LoVo (cell line): ENCODE measurements at places on chromosomes 3 and 15.

DNA sequence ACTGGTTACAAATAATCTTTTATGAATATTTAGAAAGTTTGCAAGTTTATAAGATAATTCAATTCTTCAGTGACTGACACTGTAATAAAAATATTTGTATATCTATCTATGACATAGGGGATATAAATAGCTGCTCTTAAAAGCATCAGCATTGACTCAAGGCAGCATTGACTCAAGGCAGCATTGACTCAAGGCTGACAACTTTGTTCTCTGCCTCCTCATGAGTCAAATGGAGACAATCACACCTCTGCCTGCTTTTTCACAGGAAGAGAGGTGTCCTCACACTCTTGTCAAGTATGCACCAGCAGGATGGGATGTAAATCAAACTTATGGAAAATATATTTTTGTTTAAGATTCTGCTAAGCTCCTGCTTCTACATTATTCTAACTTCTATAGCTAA is 1173.1 kb downstream of the NSUN3 start:
- no peak for DNase-seq

- peak; percentile 43 for DNase-seq
These were observed 178.3 kb downstream of the UACA start for GRCh38 chr15:70584838-70585706.

DNA sequence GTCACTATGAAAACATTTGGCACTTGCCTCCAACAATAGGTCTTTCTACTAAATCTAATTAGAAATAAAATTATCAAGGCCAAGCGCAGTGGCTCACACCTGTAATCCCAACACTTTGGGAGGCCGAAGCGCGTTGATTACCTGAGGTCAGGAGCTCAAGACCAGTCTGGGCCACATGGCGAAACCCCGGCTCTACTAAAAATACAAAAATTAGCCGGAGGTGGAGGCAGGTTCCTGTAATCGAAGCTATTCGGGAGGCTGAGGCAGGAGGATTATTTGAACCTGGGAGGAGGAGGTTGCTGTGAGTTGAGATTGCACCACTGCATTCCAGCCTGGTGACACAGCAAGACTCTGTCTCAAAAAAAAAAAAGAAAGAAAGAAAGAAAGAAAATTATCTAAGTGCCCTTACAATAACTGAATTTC is 1.6 kb upstream of the PLD1 start:
- no peak for DNase-seq

- DNase-seq, result no peak
These were observed 94.6 kb upstream of the PLXNA1 start for GRCh38 chr3:126888186-126888760.

- DNase-seq, result no peak
These were observed 450.6 kb downstream of the TUSC7 start for GRCh38 chr3:117160176-117160575.

GRCh38 chr3:108334701-108335100 is 38.4 kb downstream of the HHLA2 start:
- DNase-seq, result no peak

DNA sequence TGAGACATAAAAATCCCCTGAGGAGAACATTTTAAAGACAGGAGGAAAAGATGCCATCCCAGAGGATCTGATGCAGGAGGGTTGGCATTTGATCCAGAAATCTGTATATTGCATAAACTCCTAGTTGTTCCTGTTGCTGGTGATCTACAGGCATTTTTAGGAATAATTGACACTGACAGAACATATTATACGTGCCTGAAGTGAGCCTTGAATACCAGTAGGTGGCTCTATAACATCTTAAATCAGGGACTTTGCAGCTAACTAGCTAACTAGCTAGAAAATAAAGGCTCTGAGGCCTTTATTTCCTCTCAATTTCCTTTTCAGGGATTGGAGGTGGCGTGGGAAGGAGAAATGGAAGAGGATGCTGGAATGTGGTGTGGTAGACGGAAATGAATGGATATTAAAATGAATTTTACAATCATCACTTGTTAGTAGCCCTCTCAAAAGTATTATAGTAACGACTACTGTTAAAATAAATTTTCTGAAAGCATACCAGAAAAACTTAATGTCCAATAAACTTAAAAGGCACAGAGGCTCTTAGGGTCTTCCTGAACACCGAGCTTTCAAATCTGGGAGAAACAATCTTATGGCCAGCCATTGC is 73.8 kb upstream of the ZBED2 start:
- DNase-seq, result peak; percentile 68

- peak; percentile 79 for DNase-seq
These were observed 208.1 kb downstream of the MINAR1 start for GRCh38 chr15:79640206-79640605.

DNA sequence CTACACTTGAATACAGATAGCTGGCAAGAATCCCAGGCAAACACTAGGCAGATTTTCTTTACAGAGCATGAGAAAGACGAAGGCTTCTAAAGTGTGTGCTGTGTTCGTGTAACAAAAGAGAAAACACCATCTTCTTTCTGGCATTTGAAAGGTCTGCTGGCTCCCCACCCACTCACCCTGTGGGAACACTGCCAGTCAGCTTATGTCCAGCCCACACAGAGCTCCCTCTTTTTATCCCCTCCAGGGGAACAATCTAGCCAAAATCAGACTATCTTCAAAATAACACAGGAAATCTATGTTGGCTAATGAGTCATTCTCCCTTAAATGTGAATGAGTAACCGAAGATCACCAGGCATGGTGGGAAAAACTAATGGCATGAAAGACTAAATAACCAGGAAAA is 45.6 kb upstream of the PAQR5 start:
- no peak for DNase-seq

DNA sequence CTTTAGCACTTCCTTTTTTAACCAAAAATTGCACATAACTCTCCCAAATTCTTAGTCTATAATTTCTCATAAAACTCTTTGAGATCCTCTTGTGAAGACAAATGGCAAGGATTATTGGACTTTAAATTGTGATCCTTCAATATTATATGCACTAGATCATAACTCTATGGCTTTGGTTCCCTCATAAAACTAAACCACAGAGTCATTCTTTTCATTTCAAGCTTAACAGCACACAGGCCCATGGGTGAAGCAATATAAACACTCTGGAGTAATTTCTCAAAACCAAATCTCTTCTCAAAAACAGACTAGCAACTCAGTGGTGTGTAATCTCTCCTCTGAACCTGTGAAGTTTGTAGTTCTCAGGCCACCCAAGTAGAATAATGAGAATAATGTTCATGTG is 171.0 kb upstream of the NECTIN3 start:
- DNase-seq, result peak; percentile 14

GRCh38 chr3:118557513-118557912 is 477.1 kb downstream of the IGSF11 start:
- no peak for DNase-seq

GRCh38 chr3:122770521-122771202 is 23.0 kb downstream of the HSPBAP1 start:
- no peak for DNase-seq

DNA sequence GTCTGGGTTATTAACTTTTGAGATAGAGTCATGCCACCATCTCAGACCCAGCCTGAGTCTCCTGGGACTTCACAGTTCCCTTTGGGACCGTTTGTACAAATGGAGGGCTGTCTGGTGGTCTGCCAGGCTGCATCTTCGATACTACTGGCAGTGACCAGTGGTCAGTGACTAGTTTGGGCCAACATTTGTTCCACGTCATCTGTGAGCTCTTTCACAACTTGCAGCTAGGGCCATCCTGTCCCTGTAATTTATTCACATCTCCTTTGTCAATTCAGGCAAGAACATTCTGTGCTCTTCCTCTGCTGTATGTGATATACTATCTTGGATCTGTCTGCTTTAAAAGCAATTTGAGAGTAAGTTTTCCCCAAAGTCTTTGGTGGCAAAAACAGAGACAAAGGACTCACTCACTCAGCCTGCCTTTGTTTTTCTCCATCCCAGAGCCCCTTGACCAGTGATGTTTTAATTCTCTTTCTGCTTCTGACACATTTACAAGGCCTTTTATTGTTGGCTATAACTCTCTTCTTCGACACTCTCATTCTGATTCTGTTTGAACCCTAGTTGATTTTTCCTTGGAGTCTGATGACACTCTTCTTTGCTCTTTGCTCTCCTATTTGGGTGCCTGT is 353.4 kb downstream of the EPHB1 start:
- DNase-seq, result no peak

- no peak for DNase-seq
These were observed 174.6 kb downstream of the STT3B start for GRCh38 chr3:31707286-31707685.

DNA sequence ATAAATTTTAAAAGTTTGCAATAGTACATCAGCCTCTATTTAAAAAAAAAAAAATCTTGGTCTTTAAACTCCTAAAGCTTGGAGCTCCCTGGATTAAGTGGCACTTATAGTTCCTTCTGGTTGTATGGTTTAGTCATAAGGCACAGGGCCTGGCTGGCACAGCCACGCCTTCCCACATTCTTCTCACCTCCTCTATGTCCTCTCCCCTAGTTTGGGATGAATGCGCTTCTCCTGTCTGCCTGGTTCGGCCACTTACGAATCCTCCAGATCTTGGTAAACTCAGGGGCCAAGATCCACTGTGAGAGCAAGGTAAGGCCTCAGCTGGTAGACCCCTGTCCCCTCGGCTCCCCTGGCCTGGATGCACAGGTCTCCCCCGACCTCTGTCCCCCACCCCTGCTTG is 10.0 kb downstream of the ANKDD1A start:
- DNase-seq, result peak; percentile 63

DNA sequence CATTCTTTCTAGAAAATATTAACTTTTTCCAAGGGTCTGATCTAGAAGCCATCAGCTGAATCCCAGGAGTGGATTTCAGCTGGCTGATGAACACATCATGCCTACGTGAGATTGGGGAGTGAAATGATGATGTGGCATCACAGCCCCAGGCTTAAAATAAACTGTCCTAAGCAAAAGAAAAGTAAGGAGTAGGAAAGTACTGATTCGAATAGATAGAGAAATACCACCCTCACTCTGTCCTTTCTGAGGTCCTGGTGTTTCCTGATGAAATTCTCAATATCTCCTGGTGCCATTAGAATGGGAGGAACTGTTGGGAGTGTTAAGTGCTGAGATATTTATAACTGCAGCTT is 376.8 kb upstream of the SEMA6D start:
- no peak for DNase-seq

GRCh38 chr15:43489191-43489590 is 3.8 kb downstream of the TP53BP1 start:
- no peak for DNase-seq

GRCh38 chr3:4565809-4566501 is 72.8 kb downstream of the ITPR1 start:
- DNase-seq, result no peak

DNA sequence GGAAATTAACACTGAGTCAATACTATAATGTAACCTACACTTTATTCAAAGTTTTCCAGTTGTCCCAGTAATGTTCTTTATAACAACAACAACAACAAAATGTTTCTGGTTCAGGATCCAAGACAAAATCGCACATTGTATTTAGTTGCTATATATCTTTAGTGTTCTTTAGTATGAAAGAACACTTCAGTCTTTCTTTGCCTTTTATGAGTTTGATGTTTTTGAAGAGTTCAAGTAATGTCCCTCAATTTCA is 7.6 kb upstream of the GRAMD1C start:
- DNase-seq, result no peak

DNA sequence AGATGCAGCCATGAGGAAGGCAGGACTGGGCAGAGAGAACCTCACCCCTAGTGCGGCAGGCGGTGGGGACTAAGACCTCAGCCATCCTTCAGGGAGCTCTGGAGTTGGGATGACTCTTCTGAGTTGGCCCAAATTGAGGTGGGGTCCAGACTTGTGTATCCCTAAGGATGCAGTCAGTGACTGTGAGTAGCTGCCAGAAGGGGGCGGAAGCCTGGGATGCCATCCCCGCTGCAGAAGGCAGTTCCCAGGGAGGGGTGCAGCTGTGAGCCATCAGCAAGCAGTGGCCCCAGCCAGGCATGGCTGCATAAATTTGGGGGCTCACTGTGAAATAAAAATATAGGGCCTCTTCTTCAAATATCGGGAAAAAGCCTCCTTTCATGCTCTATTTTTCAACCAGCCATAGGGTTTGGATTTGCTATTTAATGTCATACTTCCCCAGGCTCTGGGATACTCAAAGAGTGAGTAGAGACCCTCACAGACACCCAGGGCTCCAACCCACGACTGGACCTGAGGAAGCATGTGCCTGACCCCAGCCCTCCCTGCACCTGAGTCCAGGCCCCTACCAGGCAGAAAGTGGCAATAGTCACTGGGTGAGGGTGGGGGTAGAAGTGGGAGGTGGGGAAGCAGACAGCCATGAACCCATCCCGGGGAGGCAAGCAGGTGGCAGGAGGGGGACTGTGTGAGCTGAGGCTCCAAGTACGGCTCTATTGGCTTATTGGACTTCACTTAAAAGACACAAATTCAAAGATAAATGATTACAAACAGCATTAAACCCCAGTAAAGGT is 30.5 kb downstream of the GRK7 start:
- DNase-seq, result no peak

DNA sequence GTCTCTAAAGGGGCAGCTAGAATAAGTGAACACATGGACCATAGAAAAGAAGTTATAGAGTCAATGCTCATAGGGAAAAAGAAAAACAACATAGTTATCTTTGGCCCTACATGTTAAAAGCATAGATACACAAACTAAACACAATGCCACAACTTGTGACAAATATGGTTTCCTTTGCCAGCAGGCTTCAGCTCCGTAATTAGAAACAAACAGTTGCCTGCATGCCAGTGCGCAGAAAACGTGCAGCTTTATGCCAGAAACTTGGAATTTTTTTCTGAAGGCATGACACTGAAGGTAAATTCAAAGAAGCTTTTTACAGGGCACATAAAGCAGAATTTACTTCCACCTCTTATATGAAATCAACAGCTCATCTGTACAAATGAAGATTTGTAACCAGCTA is 2.2 kb upstream of the CPNE4 start:
- DNase-seq, result no peak

- DNase-seq, result no peak
These were observed 33.1 kb downstream of the CRTAP start for GRCh38 chr3:33146791-33147445.

- no peak for DNase-seq
These were observed 796.4 kb upstream of the ARPP21 start for GRCh38 chr3:34842706-34843480.

DNA sequence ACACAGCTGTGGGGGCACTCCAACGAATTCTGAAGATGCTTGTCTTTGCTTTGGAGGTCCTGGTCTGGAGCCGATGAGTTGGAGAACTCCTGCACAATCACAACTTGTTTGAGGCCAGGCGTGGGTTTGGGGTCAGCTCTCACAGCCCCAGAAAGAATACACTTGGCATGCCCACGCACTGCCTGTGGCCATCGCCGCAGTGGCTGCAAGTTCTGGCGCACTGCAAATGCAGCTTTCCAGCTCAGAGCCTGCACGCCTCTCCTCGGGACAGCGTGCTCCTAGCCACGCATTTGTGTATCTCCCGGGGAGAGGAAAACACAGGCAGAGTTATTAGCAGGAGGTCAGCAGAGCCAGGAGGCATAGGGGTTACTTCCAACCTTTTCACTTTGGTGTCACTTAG is 282.7 kb downstream of the ADAMTS17 start:
- DNase-seq, result no peak
